ENCODE measurements at places on chromosomes 11 and 22.

DNA sequence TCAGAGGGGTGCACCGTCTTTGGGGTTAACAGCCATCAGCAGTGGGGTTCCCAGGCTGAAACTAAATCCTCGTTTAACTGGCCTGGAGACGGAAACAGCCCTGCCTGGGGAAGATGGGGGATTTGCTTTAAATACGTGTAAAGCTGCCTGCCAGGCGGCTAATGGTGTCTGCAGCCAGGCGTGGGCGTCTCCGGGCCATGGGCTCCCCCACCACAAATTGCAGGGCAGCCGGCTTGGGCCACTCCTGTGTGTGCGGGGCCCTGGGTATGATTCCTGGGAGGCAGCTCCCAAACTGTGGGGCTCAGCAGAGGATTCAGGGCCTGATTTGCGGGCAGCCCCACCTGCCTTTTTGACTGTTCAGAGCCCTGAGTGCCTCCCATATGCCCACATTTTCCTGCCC, 110.5 kb downstream of the KCNQ1 start:
- DNase-seq = no peak

DNA sequence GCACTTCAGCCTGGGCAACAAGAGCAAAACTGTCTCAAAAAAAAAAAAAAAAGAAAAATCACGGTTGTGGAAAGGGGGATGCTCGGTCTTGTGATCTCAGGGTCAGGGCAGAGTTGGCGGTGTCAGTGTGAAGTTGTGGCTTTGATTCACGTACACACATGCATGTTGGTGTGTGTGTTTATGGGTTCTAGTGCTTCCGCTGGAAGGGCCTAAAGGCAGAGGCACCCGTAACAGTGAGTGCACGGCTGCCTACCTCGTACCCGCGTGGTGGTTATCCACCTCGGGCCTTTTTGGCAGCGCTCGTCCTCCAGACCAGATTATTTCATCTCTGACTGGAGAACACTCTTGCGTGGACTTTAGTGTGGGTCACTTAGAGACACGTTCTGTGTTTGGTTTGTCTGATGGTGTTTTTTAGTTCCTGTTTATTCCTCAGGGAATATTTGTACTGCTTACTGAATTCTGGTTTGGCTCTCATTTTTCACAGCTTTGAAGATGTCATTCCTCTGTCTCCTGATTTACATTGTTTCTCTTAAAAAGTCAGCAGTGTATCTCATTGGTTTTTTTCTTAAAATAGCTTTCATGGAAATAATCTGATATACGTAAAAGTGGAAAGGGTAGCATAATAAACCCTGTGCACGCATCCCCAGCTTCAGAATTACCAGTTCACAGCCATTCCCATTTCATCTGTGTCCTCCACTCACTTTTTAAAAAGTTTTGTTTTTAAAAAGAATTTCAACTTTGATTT, 15.6 kb downstream of the ZBED4 start:
- no peak for DNase-seq

DNA sequence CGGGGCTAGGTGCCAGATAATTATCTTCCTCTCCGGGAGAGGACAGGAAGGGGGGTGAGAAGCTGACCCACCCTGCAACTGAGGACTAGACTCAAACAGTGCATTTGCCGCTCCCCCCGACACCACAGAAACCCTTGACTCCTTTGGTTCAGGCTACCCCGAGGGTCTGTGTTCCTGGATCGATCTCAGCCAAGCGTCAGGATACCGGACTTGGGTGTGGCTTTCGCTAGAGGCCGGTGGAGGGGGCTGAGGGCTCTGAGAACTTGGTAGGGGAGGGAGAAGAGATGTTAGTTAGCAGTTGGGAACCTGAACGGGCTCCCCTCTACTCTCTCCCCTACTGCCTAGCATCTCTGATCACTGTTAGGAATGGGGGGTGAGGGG, 840 bp downstream of the SEZ6L start:
- peak; percentile 65 for DNase-seq

- DNase-seq = peak; percentile 27
Measured at GRCh38 chr11:82546661-82547557, 186.8 kb downstream of the FAM181B start.

DNA sequence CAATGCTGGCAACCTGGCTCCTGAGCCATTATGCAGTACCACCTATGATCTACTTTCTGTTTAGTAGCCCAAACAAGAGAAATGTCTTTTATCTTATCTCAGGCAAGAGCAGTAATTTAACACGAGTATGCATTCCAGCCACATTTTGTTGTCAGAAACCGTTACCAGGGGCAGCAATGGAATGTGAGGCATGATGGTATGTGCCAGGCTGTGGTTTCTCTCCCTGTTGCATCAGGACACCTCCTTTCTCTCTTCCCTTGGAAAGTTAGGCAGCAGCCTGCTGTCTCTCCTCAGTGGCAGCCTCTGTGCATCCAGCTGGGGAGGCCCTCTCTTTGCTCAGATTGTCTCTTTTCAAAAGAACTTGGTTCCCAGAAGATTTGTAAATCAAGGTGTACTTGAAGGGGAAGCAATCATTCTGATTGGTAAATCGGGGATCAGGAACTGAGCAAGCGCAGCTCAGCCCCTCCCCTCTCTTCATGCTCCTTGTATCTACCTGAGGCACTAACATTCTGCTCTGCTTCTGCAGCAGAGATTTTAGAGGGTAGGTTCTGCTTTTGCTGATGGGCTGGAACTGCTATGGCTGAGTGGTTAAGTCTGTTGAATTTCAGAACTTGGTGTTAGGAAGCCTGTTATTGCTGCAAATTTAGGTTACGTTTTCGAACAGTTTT, 229.2 kb downstream of the ADAMTS15 start:
- no peak for DNase-seq

- no peak for DNase-seq
Measured at GRCh38 chr11:36288442-36289225, 590 bp downstream of the COMMD9 start.

DNA sequence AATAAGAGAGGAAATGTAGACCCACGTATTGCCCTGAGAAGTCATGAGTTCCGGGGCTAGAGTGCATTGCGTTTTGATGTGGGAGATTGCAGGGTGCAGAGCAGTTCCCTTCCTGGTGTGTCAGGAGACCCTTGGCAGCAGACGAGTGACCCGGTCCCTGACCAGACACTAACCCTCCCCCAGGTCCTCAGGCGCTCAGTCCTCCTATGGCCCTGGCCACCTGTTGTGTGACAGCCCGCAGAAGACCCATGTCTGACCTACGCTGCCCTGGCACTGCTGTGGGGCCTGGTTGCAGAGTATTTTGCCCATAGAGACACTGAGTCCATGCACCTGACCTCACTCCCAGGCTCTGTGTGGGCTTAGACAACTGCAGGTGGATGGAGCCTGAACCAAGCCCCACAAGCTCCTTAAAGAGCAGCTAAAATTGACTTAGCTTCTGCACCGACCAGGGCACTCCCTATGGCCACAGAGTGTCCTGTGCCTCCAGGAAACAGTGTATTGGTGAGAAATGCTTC, 833.8 kb downstream of the TBC1D22A start:
- DNase-seq = no peak

- no peak for DNase-seq
Measured at GRCh38 chr11:61893981-61894380, 2.6 kb upstream of the FADS3 start.

- no peak for DNase-seq
Measured at GRCh38 chr22:31124811-31125465, 2.2 kb downstream of the INPP5J start.

GRCh38 chr11:120704256-120704750, 192.8 kb downstream of the GRIK4 start:
- no peak for DNase-seq

DNA sequence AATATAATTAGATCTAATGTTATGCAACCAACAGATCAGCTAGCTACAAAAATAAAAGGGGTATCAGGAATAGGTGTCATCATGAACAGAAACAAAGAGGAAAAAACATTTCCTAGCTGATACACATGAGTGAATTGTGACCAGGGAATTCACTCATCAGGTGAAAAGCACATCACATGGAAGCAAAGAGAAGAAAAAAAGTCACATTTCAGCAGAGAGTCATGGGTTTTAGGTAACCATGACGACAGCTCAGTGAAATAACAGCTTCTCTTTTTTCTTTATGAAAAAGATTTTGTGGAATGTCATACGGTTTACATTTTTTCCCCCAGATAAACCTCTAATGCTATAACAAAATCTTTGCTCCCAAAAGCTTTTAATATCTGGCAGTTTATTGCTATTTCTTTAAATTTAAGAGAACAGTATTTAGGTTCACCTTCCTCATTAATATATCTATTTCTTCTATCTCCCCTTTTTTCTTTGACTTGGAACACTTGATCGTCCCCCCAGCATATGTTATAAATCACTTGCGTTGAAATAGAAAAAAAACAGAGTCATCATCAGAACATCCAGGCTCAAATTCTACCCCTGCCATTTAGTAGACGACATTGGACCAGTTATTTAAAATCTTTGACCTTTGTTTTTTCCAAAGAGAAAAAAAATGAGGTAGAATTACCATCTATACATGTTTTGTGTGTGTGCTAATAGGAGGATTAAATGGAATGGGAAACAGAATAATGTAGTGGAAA, 5.3 kb downstream of the TYR start:
- no peak for DNase-seq

DNA sequence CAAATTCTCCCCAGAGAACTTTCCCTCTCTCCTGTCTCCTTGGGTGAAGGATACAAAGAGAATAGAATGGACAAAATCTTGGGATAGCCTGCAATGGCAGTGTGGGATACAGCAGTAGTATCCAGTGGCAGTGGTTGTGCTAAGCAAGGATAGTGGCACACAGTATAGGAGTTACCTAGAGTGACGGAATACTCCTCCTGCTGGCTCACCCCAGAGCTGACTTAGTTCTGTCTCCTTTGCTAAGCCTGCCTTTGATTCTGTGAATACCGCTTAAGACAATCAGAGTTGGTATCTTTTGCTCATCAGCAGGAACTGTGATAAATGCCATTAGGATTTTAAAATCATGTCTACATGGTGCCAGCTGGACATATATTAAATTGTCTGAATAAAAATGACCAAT, 404.3 kb downstream of the JRKL start:
- DNase-seq = no peak

GRCh38 chr11:76702336-76703128, 32.0 kb upstream of the LRRC32 start:
- no peak for DNase-seq

DNA sequence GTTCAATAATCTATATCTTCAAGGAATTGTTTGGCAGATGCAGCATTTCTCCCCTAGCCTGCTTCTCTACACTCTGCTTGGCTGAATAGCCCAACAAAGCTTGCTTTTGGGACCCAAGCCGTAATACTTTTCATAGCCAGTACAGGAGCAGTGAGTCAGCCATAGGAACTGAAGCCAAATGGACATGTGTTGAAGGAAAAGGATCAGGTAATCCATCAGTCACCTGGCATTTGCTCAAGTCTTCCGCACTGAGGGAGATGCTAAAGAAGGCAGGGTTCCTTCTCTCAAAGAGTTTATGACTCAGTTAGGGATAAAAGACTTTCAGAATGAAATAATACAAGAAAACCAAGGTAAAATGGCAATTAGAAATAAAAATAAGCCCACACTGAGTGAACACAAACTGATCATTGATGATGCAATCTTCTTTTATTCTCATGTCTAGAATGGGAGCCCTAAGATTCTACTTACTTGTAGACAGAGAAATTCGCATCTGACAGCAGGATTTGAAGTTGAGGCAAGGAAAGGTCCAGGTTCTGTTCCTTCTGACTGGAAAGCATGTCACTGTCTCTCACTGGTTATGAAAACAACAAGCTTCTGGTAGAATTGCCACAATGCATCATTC, 13.2 kb downstream of the C11orf87 start:
- no peak for DNase-seq

- DNase-seq = no peak
Measured at GRCh38 chr11:39205236-39205995, 2254.0 kb downstream of the LRRC4C start.

GRCh38 chr11:9462172-9462799, 1.5 kb downstream of the ZNF143 start:
- DNase-seq = no peak

- DNase-seq = no peak
Measured at GRCh38 chr11:121067453-121067852, 33.6 kb upstream of the TECTA start.

DNA sequence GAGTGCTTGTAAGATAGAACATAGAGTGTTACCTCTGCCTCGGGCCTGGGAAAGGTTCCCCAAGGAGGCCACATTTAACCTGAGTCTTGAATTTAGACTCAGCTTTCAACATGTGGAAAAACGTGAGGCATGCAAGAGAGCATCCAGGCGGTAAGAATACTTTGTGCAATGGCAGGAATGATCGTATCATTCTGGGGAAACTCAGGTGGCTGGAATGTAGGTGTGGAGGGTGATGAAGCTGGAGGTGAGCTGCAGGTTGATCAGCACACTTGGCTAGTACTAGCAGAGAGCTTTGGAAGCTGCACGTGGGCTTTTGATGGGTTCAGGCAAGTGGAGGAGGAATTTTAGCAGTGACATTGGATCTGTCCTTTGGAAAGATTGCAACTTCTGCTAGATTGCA, 270.3 kb upstream of the RAG2 start:
- DNase-seq = no peak

DNA sequence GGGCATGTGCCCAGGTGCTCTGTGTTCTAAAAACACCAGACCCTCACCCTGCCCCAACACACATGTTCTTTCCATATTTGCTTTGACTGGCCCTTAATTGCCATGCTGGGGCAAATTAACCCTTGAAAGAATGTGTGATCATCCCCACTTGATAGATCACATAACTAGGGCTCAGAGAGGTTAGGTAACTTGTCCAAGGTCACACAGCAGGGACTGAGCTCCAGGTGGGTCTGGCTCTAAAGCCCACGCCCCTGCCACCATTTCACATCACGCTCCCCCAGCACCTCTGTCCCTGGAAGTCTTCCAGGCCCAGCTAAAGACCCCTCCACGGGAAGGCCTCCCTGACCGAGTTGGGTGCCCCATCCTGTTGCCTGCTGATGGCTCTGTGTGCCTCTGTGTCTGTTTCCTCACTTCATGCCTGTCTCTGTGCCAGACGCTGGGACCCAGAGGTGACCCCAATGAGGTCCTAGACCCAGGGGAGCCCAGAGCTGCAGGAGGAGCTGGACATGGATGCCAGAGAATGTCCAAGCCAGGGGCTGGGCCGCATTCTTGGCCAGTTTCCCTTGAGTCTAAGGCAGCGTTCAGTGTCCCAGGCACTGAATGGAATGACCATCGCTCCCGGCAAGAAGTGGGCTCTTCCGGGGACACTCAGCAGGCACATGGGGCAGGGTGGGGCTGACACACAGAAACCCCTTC, 79.7 kb downstream of the MYO7A start:
- DNase-seq = no peak

GRCh38 chr11:118016104-118016503, 29.9 kb downstream of the IL10RA start:
- DNase-seq = no peak

GRCh38 chr11:70473186-70473872, 75.0 kb downstream of the CTTN start:
- DNase-seq = peak; percentile 3
